ENCODE measurements at places on chromosomes 12 and 14.
A peak's percentile ranks its signal among the peaks of the same experiment; 100 is the strongest.

- DNase-seq, result peak; percentile 17
Observed at GRCh38 chr12:6465467-6466183, 4.9 kb downstream of the VAMP1 start.

DNA sequence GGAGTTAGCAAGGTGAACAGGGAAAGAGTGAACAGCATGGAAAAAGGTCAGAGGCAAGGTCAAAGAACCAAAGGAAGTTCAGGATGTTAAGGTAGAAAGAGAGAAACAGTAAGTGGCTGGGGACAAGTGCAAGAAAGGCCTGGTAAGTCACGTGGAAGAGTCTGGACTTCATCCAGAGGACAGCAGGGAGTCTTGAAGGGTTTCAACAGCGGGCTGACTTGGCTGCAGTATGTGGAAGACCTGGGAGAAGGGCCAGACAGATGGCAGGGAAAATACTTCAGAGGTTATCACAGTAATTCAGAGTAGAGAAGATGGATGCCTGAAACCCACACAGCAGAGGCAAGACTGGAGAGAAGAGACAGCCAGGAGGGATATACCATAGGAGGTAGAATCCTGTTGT, 34.0 kb downstream of the CIT start:
- no peak for DNase-seq

- peak; percentile 93 for DNase-seq
Observed at GRCh38 chr12:129964826-129965457, 61.1 kb upstream of the TMEM132D start.

DNA sequence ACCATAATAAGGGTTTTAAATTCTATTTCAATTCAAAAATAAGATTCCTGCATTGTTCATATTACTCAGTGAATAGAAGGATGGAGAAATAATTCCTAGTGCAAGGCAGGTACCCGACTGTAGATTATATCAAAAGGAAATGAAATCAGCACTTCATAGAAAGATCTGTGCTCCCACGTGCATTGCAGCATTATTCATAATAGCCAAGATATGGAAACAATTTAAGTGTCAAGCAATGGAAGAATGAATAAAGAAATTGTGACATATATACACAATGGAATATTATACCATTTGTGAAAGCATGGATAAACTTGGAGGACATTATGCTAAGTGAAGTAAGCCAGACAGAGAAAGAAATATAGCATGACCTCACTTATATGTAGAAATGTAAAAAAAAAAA, 53.8 kb downstream of the SLC6A15 start:
- no peak for DNase-seq

DNA sequence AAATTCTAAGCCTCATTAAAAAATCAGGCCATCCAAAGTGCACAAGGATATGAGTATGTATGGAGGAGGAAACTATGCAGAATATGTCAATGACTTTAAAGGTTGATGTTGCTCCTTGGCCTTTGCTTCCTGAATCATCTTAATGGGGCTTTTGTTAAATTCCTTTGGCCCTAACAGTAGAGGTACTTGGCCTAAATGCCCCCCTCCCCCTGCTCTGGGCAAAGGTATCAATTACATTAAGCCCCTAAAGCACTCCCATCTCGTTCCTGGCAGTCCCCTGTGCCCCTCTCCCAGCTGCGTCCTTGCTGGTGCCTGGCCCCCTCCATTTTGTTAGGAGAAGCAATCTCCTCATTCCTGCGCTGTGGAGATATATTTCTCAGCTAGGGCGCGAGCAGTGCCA, 4.8 kb downstream of the COPZ1 start:
- DNase-seq, result no peak

DNA sequence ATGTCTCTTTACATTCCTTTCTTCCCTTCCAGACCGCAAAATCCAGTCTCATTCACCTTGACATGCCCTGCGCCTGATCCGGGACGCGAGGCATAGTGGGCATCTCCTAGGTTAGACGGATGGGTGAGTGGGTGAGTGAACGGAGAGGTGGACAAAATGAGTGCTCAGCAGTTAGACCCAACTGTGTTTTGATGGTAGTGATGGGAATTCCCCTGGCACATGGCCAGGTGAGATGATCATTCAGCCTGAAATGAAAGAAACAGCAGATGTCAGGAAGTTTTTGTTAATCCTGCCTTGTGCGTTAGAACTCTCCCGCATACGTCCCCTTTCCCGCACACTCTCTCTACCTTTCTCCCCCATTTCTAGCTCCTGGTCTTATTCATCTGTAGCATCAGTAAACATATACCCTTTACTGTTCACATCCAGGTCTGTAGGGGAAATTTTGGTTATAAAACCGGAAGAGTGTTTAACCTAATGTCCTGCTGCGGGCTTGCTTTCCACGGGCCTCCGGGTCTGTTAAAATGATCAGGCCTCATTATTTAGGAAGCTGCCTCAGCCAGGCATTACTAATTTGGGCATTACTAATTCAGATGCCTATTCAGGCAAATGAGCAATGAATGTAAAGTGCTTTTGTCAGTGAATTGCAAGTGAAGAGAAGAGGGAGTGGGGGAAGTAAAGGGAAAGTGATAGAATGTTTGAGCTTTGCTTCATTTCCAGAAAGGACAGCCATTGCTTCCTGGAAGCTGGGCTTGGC, 172.8 kb downstream of the ETV6 start:
- peak; percentile 39 for DNase-seq

DNA sequence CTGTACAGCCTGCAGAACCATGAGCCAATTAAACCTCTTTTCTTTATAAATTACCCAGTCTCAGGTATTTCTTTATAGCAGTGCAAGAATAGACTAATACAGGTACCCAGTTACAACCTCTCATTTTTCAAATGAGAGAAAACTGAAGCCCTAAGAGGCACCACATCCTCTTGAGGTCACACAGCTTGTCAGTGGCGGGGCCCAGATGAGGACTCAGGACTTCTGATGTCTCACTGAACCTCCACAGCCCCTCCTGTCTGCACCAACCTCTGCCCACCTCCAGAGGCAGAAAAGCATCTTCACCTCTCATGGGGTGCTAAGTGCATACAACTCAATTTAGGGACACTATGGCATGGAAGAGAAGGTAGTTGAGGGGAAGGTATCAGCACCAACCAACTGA, 120.7 kb downstream of the CRACR2A start:
- DNase-seq, result no peak

DNA sequence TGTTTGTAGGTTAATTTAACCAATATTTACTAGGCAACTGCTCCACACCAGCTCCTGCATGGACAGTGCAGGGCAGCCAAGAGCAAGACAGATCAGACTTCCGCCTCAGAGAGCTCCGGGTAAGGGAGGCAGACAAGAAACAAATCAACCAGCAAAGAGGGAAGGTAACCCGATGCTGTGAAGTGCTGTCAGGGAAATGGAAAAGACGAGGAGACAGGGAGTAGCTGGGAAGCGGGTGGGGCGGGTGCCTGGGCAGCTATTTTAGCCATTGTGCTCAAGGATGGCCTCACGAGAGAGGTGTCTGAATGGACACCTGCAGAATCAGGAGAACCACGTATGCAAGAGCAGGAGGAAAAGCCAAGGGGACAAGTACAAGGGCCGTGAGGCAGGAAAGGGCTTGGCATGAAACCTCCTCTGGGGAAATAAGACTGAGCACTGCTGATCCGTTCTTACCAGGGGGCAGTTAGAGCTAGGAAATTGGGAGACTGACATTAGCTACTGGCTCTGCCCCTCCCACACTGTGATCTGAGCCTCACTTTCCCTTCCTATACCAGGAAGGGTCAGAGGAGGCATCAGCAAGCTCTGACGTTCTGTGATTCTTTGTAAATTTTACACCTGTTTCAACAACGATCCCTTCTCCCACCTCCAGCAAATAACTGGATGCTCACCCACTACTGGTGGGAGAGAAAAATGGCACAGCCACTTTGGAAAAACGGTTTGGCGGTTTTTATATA, 6.5 kb upstream of the TMEM119 start:
- DNase-seq, result no peak

GRCh38 chr14:63892265-63892664, 39.5 kb downstream of the SYNE2 start:
- DNase-seq, result no peak

GRCh38 chr12:42283739-42284138, 42.2 kb downstream of the ZCRB1 start:
- DNase-seq, result no peak

- no peak for DNase-seq
Observed at GRCh38 chr14:49954171-49954631, 61.3 kb downstream of the ARF6 start.

- DNase-seq, result no peak
Observed at GRCh38 chr14:101917413-101918017, 46.9 kb upstream of the DYNC1H1 start.

DNA sequence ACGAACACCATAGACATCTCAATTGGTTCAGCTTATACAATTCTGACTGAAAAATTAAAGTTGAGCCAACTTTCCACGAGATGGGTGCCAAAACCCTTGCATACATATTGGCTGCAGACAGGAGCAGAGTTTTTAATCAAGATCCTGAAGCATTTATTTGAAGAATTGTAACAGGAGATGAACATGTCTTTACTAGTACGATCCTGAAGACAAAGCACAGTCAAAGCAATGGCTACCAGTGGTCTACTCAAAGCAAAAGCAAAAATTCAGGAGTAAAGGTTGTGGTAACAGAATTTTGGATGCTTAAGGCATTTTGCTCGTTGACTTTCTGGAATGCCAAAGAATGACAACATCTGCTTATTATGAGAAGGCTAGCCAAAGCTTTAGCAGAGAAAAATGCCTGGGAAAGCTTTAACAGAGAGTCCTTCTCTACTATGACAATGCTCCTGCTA, 20.7 kb downstream of the ZDHHC17 start:
- no peak for DNase-seq

GRCh38 chr14:71321574-71322315, 414.5 kb downstream of the PCNX1 start:
- DNase-seq, result peak; percentile 88

GRCh38 chr12:47989666-47990065, 14.6 kb downstream of the COL2A1 start:
- DNase-seq, result no peak

DNA sequence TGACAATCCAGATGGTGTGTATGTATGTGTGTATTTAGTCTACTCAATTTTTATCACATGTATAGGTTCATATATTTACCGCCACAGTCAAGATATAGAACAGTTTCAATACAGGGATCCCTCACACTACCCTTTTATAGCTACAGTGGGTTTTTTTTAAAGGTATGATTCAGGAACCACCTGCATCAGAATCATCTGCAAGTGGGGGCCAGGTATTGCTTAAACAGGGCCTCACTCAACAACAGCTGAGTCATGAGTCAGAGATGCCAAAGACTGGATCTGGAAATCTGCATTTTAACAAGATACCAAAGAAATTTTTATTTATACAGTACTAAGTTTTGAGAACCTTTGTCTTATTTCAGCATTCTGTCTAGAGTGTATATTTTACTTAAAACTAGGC, 117.6 kb downstream of the SLC35F4 start:
- no peak for DNase-seq

- DNase-seq, result peak; percentile 39
Observed at GRCh38 chr12:115481141-115481540, 796.4 kb downstream of the MED13L start.

DNA sequence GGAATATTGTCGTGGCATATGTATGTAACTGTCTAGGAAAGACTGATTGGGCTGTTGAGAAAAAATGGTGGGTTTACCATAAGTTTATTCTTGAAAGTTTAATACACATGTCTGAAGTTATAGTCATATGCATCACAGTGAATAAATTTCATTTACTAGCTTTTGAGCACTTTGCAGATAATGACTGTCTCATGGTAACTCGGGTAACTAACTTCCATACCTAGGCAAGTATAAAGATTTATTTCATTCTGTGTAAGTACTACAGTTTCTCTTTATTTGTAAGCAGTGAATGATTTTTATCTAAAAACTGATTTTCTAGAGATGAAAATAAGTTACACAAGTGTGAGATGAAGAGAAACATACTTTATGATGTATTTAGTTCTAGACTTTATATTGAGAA, 3.0 kb downstream of the USP15 start:
- DNase-seq, result no peak

- no peak for DNase-seq
Observed at GRCh38 chr14:29749829-29750228, 177.8 kb downstream of the PRKD1 start.

DNA sequence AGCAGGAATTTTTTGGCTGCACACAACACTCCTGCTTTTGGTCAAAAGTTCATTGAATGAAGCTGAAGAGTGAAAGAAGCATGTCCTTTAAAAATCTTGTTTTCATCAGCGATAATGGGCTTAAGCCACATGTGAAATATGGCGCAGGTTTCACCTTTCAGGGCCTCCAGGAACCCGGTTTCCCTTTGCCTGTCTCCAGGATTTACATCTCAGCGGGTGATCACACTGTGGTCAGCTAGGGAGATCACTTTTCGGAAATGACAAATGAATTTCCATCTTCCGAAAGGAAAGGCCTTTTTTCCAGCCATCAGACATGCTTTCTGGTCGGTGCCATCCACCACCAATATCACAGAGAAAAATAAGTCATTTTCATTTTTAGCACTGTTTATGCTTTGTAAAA, 727.1 kb upstream of the TBX3 start:
- DNase-seq, result no peak

DNA sequence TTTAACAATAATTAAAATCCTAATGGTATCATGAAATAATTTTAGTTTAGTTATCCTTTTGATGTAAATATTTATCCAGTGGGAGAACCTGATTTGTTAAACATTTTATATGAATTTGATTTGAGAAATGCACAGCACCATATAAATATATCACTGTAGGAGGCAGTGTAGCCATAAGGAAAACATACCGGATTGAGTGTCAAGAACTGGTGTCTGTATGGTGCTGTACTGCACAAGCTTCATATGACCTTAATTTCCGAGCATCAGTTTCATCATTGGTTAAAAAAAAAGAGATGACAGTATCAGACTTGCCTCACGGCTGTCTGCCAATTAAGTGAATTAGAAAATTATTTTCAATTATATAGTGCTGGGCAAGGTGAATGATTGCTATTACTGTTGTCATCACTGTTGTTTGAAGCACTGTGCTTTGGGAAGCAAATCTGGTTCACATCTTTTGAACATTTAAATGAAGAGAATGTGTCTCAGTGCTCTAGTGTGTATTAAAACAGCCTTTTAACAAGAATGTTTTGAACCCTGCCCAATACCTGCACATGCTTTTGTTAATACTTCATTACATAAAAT, 72.1 kb downstream of the TMTC2 start:
- no peak for DNase-seq

DNA sequence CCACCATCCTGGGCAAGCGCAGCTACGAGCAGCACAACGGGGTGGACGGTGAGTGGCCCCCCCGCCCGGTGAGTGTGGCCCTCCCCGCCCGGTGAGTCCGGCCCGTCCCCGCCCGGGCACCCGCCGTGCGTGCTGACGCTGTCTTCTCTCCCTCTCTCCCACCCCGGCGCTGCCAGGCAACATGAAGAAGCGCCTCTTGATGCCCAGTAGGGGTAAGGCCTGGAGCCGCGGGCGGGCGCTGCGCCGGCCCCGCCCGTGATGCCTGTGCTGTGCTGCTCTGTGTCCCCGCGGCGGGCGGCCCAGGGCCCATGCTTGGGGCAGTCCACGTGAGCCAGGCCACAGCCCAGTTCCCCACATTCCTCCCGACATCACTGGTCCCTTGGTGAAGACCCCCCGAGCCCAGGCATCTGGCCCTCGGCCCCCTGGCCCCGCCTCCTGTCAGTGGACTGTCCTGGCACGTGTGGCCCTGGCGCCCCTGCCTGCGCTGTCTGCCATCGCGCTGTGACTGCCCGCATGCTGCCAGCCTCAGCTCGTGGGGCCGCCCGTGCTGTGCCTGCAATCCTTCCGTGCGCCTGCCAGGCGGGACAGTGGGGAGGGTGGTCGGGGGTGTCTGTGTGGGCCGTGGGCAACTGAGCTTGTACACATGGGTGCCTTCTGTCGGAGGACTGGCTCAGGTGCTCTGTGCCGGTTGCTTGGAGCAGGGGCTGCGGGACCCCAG, 7.9 kb upstream of the CRIP2 start:
- DNase-seq, result no peak
